ENCODE measurements at places on chromosomes 13 and 19. TPM values are rescaled to one million over a fixed set of nuclear protein-coding genes. Genes with fewer than 3 reads are reported as not detected.
A peak's percentile ranks its signal among the peaks of the same experiment; 100 is the strongest.

GRCh38 chr19:50705422-50706019 is 14.1 kb downstream of the SHANK1 start:
- peaks cover 16% of the 10 kb centered on the region for H3K27me3 ChIP-seq
- H3K36me3 ChIP-seq = no peaks in the 10 kb centered on the region
- H3K4me1 ChIP-seq = no peaks in the 10 kb centered on the region
- H3K27ac ChIP-seq = no peak overlapping the region
- peak; percentile 61 for DNase-seq
- H3K4me3 ChIP-seq = no peak overlapping the region

- no peaks in the 10 kb centered on the region for H3K36me3 ChIP-seq
- DNase-seq = no peak
- no peak overlapping the region for H3K4me3 ChIP-seq
- no peaks in the 10 kb centered on the region for H3K27me3 ChIP-seq
- H3K27ac ChIP-seq = no peak overlapping the region
Observed at GRCh38 chr13:66805657-66806056, 424.5 kb downstream of the PCDH9 start.

GRCh38 chr13:35765941-35766340 is 289.5 kb upstream of the MAB21L1 start:
- peak overlapping the region; percentile 53 for H3K27ac ChIP-seq
- H3K36me3 ChIP-seq = no peaks in the 10 kb centered on the region
- H3K4me3 ChIP-seq = no peak overlapping the region
- no peaks in the 10 kb centered on the region for H3K4me1 ChIP-seq

DNA sequence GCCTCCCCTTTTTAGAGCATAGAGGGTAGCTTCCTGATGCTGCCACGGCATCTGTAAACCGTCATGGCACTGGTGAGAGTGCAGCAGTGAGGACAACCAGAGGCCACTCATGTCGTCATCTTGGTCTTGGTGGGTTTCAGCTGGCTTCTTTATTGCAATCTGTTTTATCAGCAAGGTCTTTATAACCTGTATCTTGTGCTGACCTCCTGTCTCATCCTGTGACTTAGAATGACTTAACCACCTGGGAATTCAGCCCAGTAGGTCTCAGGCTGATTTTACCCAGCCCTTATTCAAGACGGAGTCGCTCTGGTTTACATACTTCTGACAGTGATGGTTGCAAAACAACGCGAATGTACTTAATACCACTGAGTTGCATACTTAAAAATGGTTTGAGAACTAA is 14.4 kb upstream of the FBN3 start:
- no peak overlapping the region for H3K4me3 ChIP-seq
- no peaks in the 10 kb centered on the region for H3K27me3 ChIP-seq
- DNase-seq = peak; percentile 63

DNA sequence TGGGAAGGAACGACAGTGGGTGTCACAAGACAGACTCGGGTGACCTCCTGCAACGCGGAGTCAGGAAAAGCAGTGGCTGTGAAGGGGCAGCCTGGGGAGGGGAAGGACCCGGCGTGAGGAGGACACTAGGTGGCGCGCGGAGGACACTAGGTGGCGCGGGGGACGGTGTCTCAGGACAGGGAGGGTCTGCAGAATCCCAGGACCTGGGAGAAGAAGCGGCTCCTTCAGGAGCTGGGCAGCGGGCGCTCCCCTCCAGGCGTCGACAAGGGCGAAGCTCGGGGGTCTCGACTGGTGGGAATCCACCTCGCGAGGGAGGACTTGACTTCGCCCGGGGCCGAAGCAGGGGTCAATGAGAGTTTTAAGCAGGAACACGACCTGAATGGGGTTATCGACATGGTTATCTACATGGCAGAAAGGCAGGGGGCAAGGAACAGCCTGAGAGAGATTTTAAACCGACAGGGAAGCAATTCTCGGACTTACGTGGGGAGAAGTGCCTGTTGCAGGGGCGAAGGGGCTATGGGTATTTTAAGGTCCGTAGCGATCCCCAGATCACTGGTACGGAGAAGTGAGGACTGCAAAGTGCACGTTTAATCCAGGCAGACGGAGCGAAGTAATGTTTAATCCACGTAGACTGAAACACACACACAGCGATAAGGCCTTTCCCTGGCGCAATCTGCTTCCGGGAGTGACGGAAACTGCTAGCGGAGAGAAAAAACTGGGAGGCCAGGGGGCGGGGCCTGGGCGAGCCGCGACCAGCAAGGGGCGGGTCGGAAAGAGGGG is at the start of gene ZNF616:
TSS of gene ZNF616 (minus strand) at position 687 of the 780 bp plus-strand sequence. CDS start 9,426 bp downstream, outside the sequence.
- H3K36me3 ChIP-seq = peaks cover 4% of the 10 kb centered on the region
- peak within 1 kb of the TSS; percentile 87 for H3K4me3 ChIP-seq
- no peaks in the 10 kb centered on the region for H3K27me3 ChIP-seq
- peak within 1 kb of the TSS; percentile 96 for H3K27ac ChIP-seq
- peak; percentile 99 for DNase-seq

DNA sequence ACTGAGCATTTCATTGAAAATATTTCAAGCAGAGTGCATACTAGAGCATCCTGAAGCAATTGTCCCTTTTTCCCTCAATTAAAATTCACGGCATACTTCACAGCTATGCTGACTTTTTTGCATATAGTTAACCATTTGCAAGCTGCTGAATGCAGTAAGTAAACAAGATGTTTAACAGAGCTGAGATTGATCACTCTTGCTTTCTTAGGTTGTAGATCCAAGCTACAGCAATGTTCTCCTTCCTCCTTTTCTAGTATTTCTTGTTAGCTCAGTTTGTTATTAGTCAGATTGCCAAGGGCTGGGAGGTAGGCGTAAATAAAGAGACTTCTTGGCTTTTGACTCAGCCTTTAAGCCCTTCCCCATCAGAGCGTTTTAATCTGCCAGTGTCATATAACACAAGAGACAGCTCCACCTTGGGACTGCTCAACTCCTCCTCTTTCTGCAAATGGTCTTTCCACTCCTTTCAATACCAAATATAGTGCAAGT is at the start of gene SLITRK6:
TSS of gene SLITRK6 (minus strand) at position 323 of the 486 bp plus-strand sequence. CDS start 2,911 bp downstream, outside the sequence.
- peak within 1 kb of the TSS; percentile 23 for H3K4me3 ChIP-seq
- H3K4me1 ChIP-seq = no peaks in the 10 kb centered on the region
- no peaks in the 10 kb centered on the region for H3K27me3 ChIP-seq
- no peaks in the 10 kb centered on the region for H3K36me3 ChIP-seq

DNA sequence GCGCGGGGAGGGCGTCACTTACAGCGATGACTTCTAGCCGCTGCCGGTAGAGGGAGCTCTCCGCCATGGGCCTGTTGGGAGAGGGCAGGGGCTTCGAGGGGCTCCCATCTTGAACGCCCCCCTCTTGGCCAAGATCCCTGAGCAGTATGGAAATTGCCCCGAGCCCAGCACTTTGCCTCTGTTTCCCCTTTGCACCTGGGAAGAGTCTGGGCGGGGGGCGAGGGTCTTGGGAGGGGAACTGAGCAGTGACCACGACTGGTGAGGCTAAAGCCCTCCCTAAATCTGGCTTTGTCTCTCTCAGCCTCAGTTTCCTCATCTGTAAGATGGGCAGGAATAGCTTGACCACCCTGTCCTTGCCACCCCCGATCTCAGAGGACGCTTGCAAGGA is 2.8 kb downstream of the PALM3 start:
- no peak for DNase-seq
- no peak overlapping the region for H3K4me3 ChIP-seq
- peaks cover 5% of the 10 kb centered on the region for H3K4me1 ChIP-seq
- no peak overlapping the region for H3K27ac ChIP-seq
- H3K36me3 ChIP-seq = no peaks in the 10 kb centered on the region

- no peak overlapping the region for H3K27ac ChIP-seq
- H3K27me3 ChIP-seq = no peaks in the 10 kb centered on the region
- H3K4me1 ChIP-seq = no peaks in the 10 kb centered on the region
- DNase-seq = no peak
Observed at GRCh38 chr13:105764486-105764885, 771.0 kb downstream of the EFNB2 start.

GRCh38 chr13:42258747-42259146 is 13.2 kb upstream of the AKAP11 start:
- no peaks in the 10 kb centered on the region for H3K36me3 ChIP-seq
- H3K27ac ChIP-seq = no peak overlapping the region
- no peak overlapping the region for H3K4me3 ChIP-seq
- no peaks in the 10 kb centered on the region for H3K4me1 ChIP-seq

- no peak overlapping the region for H3K27ac ChIP-seq
- peak; percentile 35 for DNase-seq
- H3K4me1 ChIP-seq = no peaks in the 10 kb centered on the region
- no peak overlapping the region for H3K4me3 ChIP-seq
Observed at GRCh38 chr13:27281420-27281819, 10.8 kb downstream of the RASL11A start.

DNA sequence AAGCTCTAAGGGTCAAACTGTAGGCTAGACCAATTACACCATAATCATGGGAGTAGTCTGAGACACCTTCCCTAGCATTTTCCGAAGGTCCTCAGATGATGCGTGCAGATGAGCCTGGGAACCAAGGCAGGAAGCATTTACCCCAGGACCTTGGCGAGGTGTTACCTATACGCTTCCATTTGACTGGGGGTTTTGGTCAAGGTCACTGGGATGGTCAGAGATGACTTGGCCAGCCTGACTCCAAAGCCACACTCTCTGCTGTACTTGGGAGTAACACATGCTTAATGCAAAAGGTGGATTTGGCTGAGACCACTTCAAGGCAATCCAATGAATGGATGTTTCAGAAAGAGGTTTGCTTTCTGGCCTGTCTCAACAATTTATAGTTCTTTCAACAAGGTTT is 98.9 kb upstream of the IRS2 start:
- H3K27me3 ChIP-seq = no peaks in the 10 kb centered on the region
- no peak for DNase-seq
- no peaks in the 10 kb centered on the region for H3K4me1 ChIP-seq

GRCh38 chr13:110156301-110157049 is 150.5 kb downstream of the COL4A1 start:
- no peak overlapping the region for H3K27ac ChIP-seq
- DNase-seq = no peak
- no peaks in the 10 kb centered on the region for H3K36me3 ChIP-seq
- H3K4me1 ChIP-seq = no peaks in the 10 kb centered on the region

DNA sequence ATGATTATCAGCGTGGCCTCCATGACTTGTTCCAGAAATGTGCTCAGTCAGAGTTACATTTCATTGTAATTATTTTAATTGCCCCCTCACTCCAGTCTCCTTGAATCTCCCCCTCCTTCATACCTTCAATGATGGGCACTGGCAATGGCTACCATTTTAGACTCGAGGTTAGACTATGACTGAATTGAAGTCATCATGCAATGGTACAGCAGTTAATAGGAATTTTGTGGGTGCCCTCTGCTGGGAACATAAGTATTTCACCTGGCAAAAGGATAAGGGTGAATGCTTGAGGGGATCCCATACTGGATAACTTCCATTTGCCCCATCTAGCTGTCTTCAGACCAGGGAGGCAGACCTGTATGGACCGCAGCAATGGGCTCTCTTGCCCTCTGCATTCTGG is 32.2 kb upstream of the USP12 start:
- no peak overlapping the region for H3K4me3 ChIP-seq
- no peaks in the 10 kb centered on the region for H3K36me3 ChIP-seq
- H3K4me1 ChIP-seq = no peaks in the 10 kb centered on the region
- no peaks in the 10 kb centered on the region for H3K27me3 ChIP-seq

DNA sequence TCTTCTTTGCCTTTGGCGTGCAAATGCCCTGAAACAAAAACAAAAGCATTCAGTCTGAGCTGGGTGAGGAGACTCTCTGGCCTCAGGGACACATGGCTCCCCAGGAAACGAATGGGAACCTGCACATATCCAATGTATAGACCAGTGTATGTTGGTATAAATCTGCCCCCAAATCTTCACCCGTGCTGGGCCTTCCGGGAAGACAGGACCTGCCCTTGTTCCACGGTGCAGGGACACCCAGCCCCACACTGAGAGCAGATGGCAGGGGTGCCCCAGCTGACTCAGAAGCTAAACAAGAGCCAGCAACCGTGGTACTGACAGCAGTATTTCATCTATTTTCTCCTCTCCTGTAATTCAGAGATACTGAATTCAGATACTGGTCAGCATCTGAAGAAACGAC is 42.4 kb downstream of the CARS2 start:
- H3K4me3 ChIP-seq = no peak overlapping the region
- no peaks in the 10 kb centered on the region for H3K4me1 ChIP-seq
- no peak overlapping the region for H3K27ac ChIP-seq
- H3K36me3 ChIP-seq = no peaks in the 10 kb centered on the region
- DNase-seq = no peak
- no peaks in the 10 kb centered on the region for H3K27me3 ChIP-seq

DNA sequence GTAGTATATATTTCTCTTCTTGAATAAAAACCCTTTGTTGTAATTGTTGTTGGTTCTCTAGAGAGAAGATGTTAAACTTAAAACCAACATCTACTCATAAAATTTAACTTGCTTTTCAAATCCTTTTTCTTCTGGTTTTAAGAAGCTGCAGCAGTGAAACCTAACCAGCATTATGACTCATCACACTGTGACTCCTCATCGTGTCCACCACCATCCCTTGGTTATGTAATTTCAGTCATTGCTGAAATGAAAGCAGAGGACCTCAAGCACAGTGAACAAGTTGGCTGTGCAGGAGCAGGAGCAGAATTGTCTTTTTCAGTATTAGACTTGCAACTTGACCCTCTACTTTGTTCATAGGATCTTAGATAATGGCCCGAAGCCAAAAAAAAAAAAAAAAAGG is 64.9 kb upstream of the HTR2A start:
- no peaks in the 10 kb centered on the region for H3K27me3 ChIP-seq
- H3K36me3 ChIP-seq = no peaks in the 10 kb centered on the region
- peak; percentile 40 for DNase-seq
- no peak overlapping the region for H3K4me3 ChIP-seq
- H3K27ac ChIP-seq = no peak overlapping the region

DNA sequence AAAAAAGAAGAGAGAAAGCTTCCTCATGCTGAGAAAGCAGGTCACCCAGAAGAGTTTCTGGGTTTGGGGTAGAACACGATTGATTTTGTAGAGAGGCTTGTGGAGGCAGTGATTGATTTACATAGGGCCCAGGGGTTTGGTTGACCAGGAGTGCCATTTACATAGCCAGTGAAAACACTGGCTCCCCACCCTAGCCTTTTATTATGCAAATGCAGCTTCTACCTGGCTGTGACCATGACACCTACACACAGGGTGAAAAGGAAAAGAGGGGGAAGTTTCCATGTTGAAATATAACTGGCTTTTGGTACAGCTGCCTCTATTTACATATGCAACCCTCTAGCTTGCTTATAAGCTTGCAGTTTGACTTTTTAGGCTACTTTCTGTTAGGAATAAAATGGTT is 62.0 kb downstream of the ZNF100 start:
- no peak overlapping the region for H3K4me3 ChIP-seq
- no peaks in the 10 kb centered on the region for H3K27me3 ChIP-seq
- no peak overlapping the region for H3K27ac ChIP-seq
- H3K4me1 ChIP-seq = no peaks in the 10 kb centered on the region
- DNase-seq = no peak

DNA sequence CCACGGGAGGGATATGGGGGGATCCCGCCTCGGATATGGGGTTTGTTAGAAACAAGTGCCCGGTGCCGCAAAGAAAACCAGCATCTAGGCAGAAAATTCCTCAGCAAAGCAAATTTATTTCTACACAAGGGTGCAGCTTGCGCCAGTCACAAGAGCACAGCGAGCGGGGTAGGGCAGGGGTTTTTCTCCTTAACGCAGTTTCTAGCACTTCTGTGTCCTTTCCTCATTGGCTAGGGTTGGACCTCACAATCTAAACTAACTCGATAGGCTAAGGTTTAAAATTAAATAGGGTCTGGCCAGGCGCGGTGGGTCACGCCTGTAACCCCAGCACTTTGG is 595 bp downstream of the ZNF440 start:
- no peaks in the 10 kb centered on the region for H3K4me1 ChIP-seq
- H3K36me3 ChIP-seq = no peaks in the 10 kb centered on the region
- H3K4me3 ChIP-seq = peak overlapping the region; percentile 71
- peak overlapping the region; percentile 95 for H3K27ac ChIP-seq

LENG1 gene
- total RNA-seq = 5.8 TPM

PPM1N gene
- total RNA-seq = 0.40 TPM

DDX39A gene
- total RNA-seq = 79.2 TPM

ZNF229 gene
- total RNA-seq = 15.2 TPM

NDUFA7 gene
- total RNA-seq = 44.9 TPM

RTBDN gene
- 0.32 TPM for total RNA-seq

ADGRE3 gene
- total RNA-seq = not detected

ALG5 gene
- total RNA-seq = 66.2 TPM
